ENCODE measurements at places on chromosomes 5 and 9. TPM values are rescaled to one million over a fixed set of nuclear protein-coding genes. Genes with fewer than 3 reads are reported as not detected.

Gene PCDHGA3
- 2.9 TPM for total RNA-seq

Gene VCAN
- 22.8 TPM for total RNA-seq

DNA sequence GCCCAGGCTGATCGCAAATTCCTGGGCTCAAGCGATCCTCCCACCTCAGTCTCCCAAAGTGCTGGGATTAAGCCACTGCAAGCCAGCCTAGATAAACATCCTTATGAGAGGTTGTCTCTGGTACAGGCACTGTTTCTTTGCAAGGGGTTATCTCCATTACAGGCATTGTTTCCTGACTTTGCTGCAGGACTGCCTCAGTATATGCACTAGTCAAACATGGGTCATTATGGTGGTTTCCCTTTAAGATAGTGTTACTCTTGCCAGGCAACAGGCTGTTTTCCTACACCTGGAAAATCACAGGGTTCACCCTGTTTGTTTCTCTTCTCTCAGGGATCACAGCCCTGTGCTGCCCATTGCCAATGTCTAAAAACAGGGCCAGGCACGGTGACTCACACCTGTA, 7.8 kb upstream of the CLTB start:
- DNase-seq = no peak
- H3K27me3 ChIP-seq = peaks cover 29% of the 10 kb centered on the region
- H3K36me3 ChIP-seq = no peaks in the 10 kb centered on the region
- no peak overlapping the region for H3K27ac ChIP-seq
- H3K4me1 ChIP-seq = peaks cover 8% of the 10 kb centered on the region

GRCh38 chr9:3730511-3730922, 204.7 kb upstream of the RFX3 start:
- no peak overlapping the region for H3K27ac ChIP-seq
- no peak overlapping the region for H3K4me3 ChIP-seq
- DNase-seq = no peak
- H3K4me1 ChIP-seq = peaks cover 31% of the 10 kb centered on the region
- H3K27me3 ChIP-seq = no peaks in the 10 kb centered on the region
- H3K36me3 ChIP-seq = 0 out of 2 replicates have a peak, but pooled peaks cover 4% of the 10 kb centered on the region

Gene INSL4
- total RNA-seq = not detected

Gene SNCAIP
- total RNA-seq = 0.87 TPM

DNA sequence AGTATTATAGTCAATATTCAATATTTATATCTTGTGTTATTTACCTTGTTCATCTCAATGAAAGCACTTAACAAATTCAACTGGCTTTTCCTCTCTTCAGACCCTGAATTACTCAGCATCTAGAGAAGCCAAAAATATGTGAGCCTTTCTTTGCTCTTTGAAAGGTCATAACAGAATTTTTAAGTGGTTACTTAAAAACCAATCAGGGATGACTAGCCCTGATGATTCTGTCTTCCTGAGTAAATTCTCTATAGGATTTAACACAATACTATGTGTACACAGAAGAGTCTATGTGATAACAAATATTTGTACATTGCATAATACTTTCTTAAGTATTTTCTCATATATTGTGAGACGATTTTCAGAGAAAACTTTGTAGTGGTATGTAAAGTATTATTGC, 546.3 kb downstream of the MAT2B start:
- no peaks in the 10 kb centered on the region for H3K27me3 ChIP-seq
- H3K27ac ChIP-seq = no peak overlapping the region
- H3K4me3 ChIP-seq = no peak overlapping the region
- DNase-seq = no peak
- H3K4me1 ChIP-seq = no peaks in the 10 kb centered on the region

GRCh38 chr9:120463765-120464164, 116.2 kb downstream of the CDK5RAP2 start:
- H3K36me3 ChIP-seq = peaks cover 6% of the 10 kb centered on the region
- H3K27ac ChIP-seq = no peak overlapping the region
- no peak overlapping the region for H3K4me3 ChIP-seq
- DNase-seq = no peak
- H3K4me1 ChIP-seq = peaks cover 9% of the 10 kb centered on the region
- no peaks in the 10 kb centered on the region for H3K27me3 ChIP-seq

GRCh38 chr5:150443242-150444075, 6.1 kb downstream of the RPS14 start:
- peaks cover 43% of the 10 kb centered on the region for H3K36me3 ChIP-seq
- peaks cover 41% of the 10 kb centered on the region for H3K4me1 ChIP-seq
- H3K27me3 ChIP-seq = peaks cover 5% of the 10 kb centered on the region
- no peak overlapping the region for H3K27ac ChIP-seq
- no peak for DNase-seq

Gene PCDHB7
- 0.90 TPM for total RNA-seq

Gene EFNA5
- not detected for total RNA-seq

- peaks cover 12% of the 10 kb centered on the region for H3K27me3 ChIP-seq
- DNase-seq = no peak
- H3K4me1 ChIP-seq = peaks cover 21% of the 10 kb centered on the region
- H3K27ac ChIP-seq = no peak within 1 kb of the TSS
- H3K36me3 ChIP-seq = peaks cover 9% of the 10 kb centered on the region
Observed at GRCh38 chr9:33795281-33795680, at the start of gene PRSS3. Gene PRSS3 (plus strand): TSS chr9:33795561. CDS start chr9:33795574, 13 bp downstream.

DNA sequence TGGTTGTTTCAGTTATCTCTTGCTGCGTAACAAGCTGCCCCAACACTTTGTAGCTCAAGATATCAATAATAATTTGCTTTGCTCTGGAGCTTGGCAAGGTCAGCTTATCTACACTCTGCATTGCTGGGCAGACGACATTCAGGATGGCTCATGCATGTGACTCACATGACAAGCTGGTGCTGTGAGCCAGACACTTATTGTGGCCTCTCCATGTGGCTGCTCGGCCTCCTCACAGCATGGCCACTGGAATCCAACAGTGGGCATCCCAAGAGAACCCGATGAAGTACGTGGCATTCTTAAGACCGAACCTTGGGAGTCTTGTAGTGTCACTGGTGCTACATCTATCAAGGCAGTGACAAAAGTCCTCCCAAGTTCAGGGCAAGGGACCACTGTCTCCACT, 94.2 kb upstream of the MVB12B start:
- no peaks in the 10 kb centered on the region for H3K4me1 ChIP-seq
- peaks cover 38% of the 10 kb centered on the region for H3K27me3 ChIP-seq
- H3K36me3 ChIP-seq = no peaks in the 10 kb centered on the region
- no peak for DNase-seq

GRCh38 chr5:26894719-26895263, 143.6 kb downstream of the CDH9 start:
- no peak for DNase-seq
- no peak overlapping the region for H3K27ac ChIP-seq
- no peaks in the 10 kb centered on the region for H3K4me1 ChIP-seq
- H3K4me3 ChIP-seq = no peak overlapping the region
- H3K36me3 ChIP-seq = no peaks in the 10 kb centered on the region
- peaks cover 1% of the 10 kb centered on the region for H3K27me3 ChIP-seq

GRCh38 chr5:42908086-42908485, 96.4 kb upstream of the SELENOP start:
- H3K36me3 ChIP-seq = no peaks in the 10 kb centered on the region
- peaks cover 12% of the 10 kb centered on the region for H3K4me1 ChIP-seq
- no peak overlapping the region for H3K27ac ChIP-seq
- no peak for DNase-seq
- peak overlapping the region; percentile 96 for H3K4me3 ChIP-seq

- no peak overlapping the region for H3K27ac ChIP-seq
- H3K27me3 ChIP-seq = peaks cover 4% of the 10 kb centered on the region
- peaks cover 15% of the 10 kb centered on the region for H3K4me1 ChIP-seq
- H3K4me3 ChIP-seq = no peak overlapping the region
- no peaks in the 10 kb centered on the region for H3K36me3 ChIP-seq
Observed at GRCh38 chr9:2419347-2419746, 202.2 kb upstream of the VLDLR start.

- H3K4me3 ChIP-seq = no peak overlapping the region
- H3K27ac ChIP-seq = no peak overlapping the region
- no peaks in the 10 kb centered on the region for H3K36me3 ChIP-seq
- H3K4me1 ChIP-seq = peaks cover 22% of the 10 kb centered on the region
- no peak for DNase-seq
Observed at GRCh38 chr9:109907400-109907799, 127.4 kb downstream of the PALM2AKAP2 start.

DNA sequence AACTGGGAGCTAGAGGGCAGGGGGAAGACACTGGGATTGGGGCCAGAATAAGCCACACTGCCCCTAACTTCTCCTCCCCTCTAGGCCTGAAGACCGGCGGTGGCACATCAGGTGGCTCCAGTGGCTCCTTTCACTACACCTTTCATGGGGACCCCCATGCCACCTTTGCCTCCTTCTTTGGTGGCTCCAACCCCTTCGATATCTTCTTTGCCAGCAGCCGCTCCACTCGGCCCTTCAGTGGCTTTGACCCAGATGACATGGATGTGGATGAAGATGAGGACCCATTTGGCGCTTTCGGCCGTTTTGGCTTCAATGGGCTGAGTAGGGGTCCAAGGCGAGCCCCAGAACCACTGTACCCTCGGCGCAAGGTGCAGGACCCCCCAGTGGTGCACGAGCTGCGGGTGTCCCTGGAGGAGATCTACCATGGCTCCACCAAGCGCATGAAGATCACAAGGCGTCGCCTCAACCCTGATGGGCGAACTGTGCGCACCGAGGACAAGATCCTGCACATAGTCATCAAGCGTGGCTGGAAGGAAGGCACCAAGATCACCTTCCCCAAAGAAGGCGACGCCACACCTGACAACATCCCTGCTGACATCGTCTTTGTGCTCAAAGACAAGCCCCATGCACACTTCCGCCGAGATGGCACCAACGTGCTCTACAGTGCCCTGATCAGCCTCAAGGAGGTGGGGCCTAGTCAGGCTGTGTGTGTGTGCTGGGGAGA, 6.8 kb downstream of the DNAJB5 start:
- peaks cover 6% of the 10 kb centered on the region for H3K27me3 ChIP-seq
- H3K4me3 ChIP-seq = no peak overlapping the region
- peak overlapping the region; percentile 94 for H3K27ac ChIP-seq
- peaks cover 78% of the 10 kb centered on the region for H3K4me1 ChIP-seq

GRCh38 chr9:136750526-136750925, 2.2 kb upstream of the LCN6 start:
- H3K27me3 ChIP-seq = peaks cover 13% of the 10 kb centered on the region
- no peak overlapping the region for H3K27ac ChIP-seq
- peaks cover 3% of the 10 kb centered on the region for H3K36me3 ChIP-seq

DNA sequence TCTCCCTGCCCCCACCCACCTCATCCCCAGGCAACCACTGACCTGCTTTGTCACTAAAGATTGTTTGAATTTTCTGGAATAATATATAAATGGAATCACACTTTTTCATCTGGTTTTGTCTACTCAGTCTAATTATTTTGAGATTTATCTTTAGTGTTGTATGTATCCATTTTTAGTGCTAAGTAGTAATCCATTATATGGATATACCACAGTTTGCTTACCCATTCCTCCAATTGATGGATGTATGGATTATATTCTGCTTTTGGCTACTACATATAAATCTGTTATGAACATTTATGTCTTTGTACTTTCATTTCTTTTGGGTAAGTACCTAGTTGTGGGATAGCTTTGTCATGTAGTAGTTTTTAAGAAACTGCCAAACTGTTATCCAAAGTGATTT, 14.5 kb upstream of the ZNF622 start:
- H3K36me3 ChIP-seq = 0 out of 2 replicates have a peak, but pooled peaks cover 5% of the 10 kb centered on the region
- H3K27ac ChIP-seq = no peak overlapping the region
- H3K4me3 ChIP-seq = no peak overlapping the region
- no peak for DNase-seq

- DNase-seq = no peak
- no peaks in the 10 kb centered on the region for H3K4me1 ChIP-seq
- H3K36me3 ChIP-seq = no peaks in the 10 kb centered on the region
- no peak overlapping the region for H3K4me3 ChIP-seq
Observed at GRCh38 chr9:84834426-84834825, 164.9 kb downstream of the NTRK2 start.

Gene C9orf153
- not detected for total RNA-seq

GRCh38 chr5:102561894-102562760, 63.3 kb upstream of the SLCO6A1 start:
- H3K4me3 ChIP-seq = no peak overlapping the region
- H3K36me3 ChIP-seq = no peaks in the 10 kb centered on the region
- no peak for DNase-seq
- peaks cover 5% of the 10 kb centered on the region for H3K4me1 ChIP-seq
- no peak overlapping the region for H3K27ac ChIP-seq

Gene IL4
- not detected for total RNA-seq

Gene RMRP
- total RNA-seq = 8,674 TPM

- no peaks in the 10 kb centered on the region for H3K27me3 ChIP-seq
- peaks cover 88% of the 10 kb centered on the region for H3K4me1 ChIP-seq
- peaks cover 38% of the 10 kb centered on the region for H3K36me3 ChIP-seq
Observed at GRCh38 chr9:125650271-125650737, 56.7 kb downstream of the MAPKAP1 start.

DNA sequence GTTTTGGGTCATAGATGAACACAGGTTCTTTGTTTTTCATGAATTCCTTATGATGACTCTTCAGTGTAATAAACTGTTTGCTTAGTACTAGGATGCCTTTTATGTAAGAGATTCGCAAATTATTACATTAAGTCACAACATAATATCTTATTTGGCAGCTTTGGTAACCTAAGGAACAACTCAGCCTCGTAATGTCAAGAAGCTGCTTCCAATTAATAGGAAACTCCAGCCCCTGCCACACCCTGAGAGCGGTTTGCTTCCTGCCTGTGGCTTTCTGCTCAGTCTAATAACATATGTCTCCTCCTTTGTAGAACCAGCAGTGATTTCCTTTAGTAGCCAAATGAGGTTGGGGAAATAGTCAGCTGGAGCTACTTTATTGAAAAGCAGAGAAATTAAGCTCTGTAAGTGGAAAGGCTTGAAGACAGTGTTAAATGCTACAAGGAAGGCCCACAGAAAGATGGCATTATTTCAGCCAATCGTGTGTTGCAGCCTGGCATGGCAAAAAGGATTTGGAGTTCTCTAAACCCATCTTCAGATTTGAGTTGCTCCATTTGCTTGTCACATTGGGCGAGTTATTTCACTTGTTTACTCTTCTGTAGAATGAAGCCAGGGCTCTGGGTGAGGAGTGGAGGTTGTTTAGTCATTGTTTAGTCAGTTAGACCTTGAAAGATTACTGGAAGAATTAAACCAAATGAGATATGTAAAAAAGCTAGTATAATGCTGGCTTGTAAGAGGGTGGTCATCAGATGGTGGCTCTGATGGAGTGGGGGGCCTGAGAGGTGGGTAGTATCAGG, 54.1 kb downstream of the MTAP start:
- peaks cover 46% of the 10 kb centered on the region for H3K36me3 ChIP-seq
- peak; percentile 40 for DNase-seq
- no peaks in the 10 kb centered on the region for H3K27me3 ChIP-seq
- peaks cover 48% of the 10 kb centered on the region for H3K4me1 ChIP-seq

Gene FOXD4
- total RNA-seq = 0.54 TPM

Gene PCDHGA9
- 0.88 TPM for total RNA-seq

Gene LMX1B
- not detected for total RNA-seq

- DNase-seq = no peak
- H3K27ac ChIP-seq = no peak overlapping the region
- H3K27me3 ChIP-seq = peaks cover 11% of the 10 kb centered on the region
Observed at GRCh38 chr5:107487056-107487542, 183.6 kb downstream of the EFNA5 start.

Data from HFFc6 (cell line).